ENCODE measurements at places on chromosomes 5 and 9. TPM values are rescaled to one million over a fixed set of nuclear protein-coding genes. Genes with fewer than 3 reads are reported as not detected.

The COL15A1 gene
- not detected for total RNA-seq

The MLANA gene
- total RNA-seq: not detected

- no peak overlapping the region for H3K27ac ChIP-seq
- peaks cover 2% of the 10 kb centered on the region for H3K27me3 ChIP-seq
- no peak for DNase-seq
- H3K36me3 ChIP-seq: peaks cover 11% of the 10 kb centered on the region
- H3K4me1 ChIP-seq: no peaks in the 10 kb centered on the region
These were observed 17.3 kb upstream of the DAP start for GRCh38 chr5:10778179-10778910.

DNA sequence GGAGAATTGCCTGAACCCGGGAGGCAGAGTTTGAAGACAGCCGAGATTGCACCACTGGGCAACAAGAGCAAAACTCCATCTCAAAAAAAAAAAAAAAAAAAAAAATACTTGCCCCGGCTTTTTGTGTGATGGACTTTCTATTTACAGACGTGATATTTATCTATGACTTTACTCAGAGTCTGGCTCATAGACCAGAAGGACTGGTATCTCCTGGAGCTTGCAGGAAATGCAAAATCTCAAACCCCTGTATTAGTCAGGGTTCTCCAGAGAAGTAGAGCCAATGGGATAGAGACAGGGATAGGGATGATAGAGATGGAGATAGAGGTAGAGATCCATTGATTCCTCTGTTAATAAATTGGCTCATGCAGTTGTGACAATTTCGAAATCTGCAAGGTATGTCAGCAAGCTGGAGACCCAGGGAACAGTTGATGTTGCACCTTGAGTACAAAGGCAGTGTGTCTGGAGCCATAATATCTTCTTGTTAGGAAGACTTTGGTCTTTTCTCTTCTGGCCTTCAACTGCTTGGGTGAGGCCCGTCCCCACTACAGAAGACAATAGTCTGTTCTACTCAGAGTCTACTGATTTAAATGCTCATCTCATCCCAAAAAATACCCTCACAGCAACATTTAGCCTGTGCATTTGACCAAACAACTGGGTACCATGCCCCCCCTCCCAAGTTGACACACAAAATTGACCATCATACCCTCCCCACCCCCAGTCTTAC is 195.4 kb upstream of the MSX2 start:
- no peaks in the 10 kb centered on the region for H3K4me1 ChIP-seq
- no peak for DNase-seq
- peaks cover 3% of the 10 kb centered on the region for H3K27me3 ChIP-seq

- H3K27me3 ChIP-seq: no peaks in the 10 kb centered on the region
- H3K36me3 ChIP-seq: no peaks in the 10 kb centered on the region
- no peak overlapping the region for H3K27ac ChIP-seq
- no peak for DNase-seq
These were observed 24.3 kb upstream of the PRDM9 start for GRCh38 chr5:23483090-23483489.

- no peak overlapping the region for H3K27ac ChIP-seq
- peaks cover under 1% of the 10 kb centered on the region for H3K4me1 ChIP-seq
- peaks cover 2% of the 10 kb centered on the region for H3K27me3 ChIP-seq
- no peaks in the 10 kb centered on the region for H3K36me3 ChIP-seq
These were observed 6.7 kb upstream of the SLIT3 start for GRCh38 chr5:169307646-169308045.

DNA sequence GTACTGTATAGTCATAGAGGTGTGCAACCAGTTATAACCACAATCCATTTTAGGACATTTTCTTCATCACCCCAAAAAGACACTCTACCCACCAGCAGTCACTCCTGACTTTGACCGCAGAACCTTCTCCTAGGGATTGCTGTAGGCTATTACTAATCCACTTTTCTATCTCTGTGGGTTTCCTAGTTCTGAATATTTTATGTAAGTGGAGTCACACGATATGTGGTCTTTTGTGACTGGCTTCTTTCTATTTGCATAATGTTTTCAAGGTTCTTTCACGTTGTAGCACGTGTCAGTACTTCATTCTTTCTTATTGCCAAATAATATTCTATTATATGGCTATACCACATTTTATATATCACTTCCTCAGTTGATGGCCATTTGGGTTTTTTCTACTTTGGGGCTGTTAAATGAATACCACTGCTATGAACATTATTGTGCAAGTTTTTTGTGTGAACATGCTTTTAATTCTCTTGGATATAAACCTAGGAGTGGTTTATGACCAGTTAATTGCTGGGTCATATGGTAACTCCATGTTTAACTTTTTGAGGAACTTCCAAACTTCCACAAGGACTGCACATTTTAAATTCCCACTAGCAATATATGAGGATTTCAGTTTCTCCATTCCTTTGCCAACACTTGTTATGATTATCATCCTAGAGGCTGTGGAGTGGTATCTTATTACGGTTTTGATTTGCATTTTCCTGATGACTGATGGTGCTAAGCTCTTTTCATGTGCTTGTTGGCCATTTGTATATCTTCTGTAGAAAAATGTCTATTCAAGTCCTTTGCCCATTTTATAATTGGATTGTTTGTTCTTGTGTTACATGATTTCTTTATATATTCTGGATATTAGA is 37.8 kb downstream of the MRRF start:
- H3K27me3 ChIP-seq: no peaks in the 10 kb centered on the region
- H3K4me3 ChIP-seq: no peak overlapping the region
- no peaks in the 10 kb centered on the region for H3K36me3 ChIP-seq
- no peaks in the 10 kb centered on the region for H3K4me1 ChIP-seq

The IL13 gene
- total RNA-seq: not detected

The FAM169A gene
- total RNA-seq: 9.5 TPM

DNA sequence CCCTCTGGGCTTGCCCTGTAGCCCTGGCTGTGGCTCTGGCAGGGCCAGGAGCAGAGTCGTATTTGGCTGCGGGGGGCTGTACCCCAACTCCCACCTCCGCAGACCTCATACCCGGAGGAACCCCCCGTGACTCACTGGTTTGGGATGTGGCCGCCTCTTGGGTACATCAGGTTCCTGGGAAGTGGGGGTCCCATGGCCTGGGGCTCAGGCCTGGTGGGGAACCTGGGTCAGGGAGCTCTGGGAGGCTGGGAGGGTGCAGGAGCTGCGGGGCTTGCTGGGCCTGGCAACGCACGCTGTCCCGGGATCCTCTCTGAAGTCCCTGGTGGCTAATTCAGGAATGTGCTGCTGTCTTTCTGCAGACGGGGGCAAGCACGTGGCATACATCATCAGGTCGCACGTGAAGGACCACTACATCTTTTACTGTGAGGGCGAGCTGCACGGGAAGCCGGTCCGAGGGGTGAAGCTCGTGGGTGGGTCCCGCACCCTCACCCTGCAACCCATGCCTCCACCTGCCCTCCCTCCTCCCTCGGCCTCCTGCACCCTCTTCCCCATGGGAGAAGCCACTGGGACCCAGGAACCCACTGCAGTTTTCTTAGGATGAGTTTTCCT is 2.4 kb downstream of the LCN1 start:
- H3K4me1 ChIP-seq: no peaks in the 10 kb centered on the region
- H3K4me3 ChIP-seq: no peak overlapping the region
- no peak overlapping the region for H3K27ac ChIP-seq
- H3K27me3 ChIP-seq: peaks cover 9% of the 10 kb centered on the region
- H3K36me3 ChIP-seq: peaks cover 8% of the 10 kb centered on the region

The NR4A3 gene
- 4.1 TPM for total RNA-seq

GRCh38 chr9:10387282-10387681 is 225.5 kb downstream of the PTPRD start:
- no peak overlapping the region for H3K4me3 ChIP-seq
- H3K27me3 ChIP-seq: no peaks in the 10 kb centered on the region
- H3K27ac ChIP-seq: no peak overlapping the region
- DNase-seq: no peak

GRCh38 chr9:14488421-14489190 is 174.7 kb upstream of the NFIB start:
- DNase-seq: no peak
- H3K36me3 ChIP-seq: no peaks in the 10 kb centered on the region
- H3K27me3 ChIP-seq: no peaks in the 10 kb centered on the region

DNA sequence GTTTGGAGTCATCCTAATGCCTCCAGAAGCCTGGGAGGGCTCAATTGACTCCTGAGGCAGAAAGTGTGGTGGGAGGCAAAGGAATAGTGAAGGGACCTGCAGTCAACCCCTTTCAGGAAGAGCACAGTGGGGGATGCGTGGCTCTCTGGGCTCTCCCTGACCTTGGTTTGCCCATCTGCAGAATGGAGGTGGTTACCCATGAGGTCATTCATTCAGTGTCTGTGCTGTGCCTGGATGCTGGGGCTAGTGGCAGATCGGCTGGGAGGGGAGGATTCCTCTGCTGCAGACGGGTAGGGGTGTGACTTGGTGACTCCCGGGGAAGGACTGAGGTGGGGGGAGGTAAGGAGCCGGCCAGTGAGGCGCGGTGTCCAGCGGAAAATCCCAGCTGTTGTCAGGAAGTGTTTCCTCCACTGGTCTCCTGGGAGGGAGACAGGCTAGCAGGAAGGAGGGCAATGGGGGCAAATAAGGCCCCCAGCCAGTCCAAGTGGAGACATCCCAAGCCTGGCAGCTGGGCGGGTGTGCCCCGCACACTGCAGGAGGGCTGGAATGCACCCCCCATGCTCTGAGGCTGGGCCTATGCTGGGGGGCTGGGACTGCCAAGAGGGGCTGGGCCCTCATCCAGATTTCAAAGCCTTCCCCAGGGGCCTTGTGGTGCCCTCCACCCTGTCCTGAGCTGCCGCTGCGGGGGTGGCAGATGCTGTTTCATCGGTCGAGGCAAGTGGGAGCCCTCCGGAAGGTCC is 10.9 kb downstream of the CXXC5 start:
- no peak for DNase-seq
- H3K4me3 ChIP-seq: peak overlapping the region; percentile 78
- H3K4me1 ChIP-seq: peaks cover 40% of the 10 kb centered on the region
- peaks cover 14% of the 10 kb centered on the region for H3K27me3 ChIP-seq

GRCh38 chr9:89037346-89037745 is 46.1 kb downstream of the S1PR3 start:
- no peaks in the 10 kb centered on the region for H3K36me3 ChIP-seq
- no peaks in the 10 kb centered on the region for H3K27me3 ChIP-seq
- no peak overlapping the region for H3K27ac ChIP-seq

The PRRC2B gene
- total RNA-seq: 489 TPM

The FOXD1 gene
- 2.8 TPM for total RNA-seq

DNA sequence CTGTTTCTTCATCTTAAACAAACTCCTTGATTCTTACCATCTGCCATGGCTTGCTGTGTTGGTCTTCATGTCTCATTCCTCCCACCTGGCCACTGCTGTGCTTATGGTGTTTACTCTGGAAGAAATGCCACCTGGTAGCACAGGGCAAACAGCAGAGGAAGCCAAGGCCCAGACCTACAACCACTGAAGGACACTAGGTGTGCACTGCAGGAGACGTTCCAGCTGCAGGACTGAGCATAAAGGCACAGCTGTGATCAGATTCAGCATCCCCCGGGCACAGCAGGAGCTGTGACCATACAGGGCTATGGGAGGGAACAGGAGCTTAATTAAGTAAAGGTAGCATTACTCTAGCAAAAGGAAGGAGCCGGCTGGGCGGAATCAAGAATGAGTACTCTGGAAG is 12.6 kb upstream of the GNAQ start:
- H3K27me3 ChIP-seq: no peaks in the 10 kb centered on the region
- no peaks in the 10 kb centered on the region for H3K36me3 ChIP-seq
- no peak overlapping the region for H3K27ac ChIP-seq
- no peaks in the 10 kb centered on the region for H3K4me1 ChIP-seq
